ENCODE measurements at places on chromosomes 16 and 17.
A peak's percentile ranks its signal among the peaks of the same experiment; 100 is the strongest.

GRCh38 chr17:4326608-4327007 lies 39.9 kb downstream of the UBE2G1 start:
- no peak for DNase-seq

DNA sequence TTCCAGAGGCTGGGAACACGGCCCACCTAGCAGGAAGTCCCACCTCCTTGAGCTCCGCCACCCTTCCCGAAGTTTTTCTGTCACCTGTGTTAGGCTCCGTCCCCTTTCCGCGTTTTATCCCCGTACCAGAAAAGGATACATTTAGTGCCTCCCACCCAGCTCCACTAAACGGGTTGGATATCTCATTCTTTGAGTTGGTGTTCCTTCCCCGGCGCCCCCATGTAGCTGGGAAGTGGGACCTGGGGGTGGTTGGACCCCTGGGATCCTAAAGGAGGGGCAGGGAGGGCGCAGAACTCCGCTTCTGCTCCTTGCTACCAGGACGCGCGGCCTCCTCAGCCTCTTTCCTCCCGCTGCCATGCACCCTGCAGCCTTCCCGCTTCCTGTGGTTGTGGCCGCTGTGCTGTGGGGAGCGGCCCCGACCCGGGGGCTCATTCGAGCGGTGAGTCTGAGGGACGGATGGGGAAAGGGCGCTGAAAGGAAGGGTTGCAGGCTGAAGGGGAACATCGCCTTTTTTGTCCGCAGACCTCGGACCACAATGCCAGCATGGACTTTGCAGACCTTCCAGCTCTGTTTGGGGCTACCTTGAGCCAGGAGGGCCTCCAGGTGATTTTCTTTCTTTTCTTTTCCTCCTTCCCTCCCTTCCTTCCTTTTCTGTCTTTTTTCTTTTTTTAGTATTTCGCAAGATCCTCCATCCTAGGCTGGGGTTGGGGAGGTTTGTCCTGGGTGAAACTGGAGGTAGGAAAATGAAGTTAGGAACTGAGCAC lies 669 bp downstream of the RNF167 start:
- peak; percentile 77 for DNase-seq

GRCh38 chr17:55728833-55729232 lies 6.2 kb upstream of the TMEM100 start:
- DNase-seq, result no peak

GRCh38 chr17:55986817-55987216 lies 166.5 kb upstream of the ANKFN1 start:
- no peak for DNase-seq

DNA sequence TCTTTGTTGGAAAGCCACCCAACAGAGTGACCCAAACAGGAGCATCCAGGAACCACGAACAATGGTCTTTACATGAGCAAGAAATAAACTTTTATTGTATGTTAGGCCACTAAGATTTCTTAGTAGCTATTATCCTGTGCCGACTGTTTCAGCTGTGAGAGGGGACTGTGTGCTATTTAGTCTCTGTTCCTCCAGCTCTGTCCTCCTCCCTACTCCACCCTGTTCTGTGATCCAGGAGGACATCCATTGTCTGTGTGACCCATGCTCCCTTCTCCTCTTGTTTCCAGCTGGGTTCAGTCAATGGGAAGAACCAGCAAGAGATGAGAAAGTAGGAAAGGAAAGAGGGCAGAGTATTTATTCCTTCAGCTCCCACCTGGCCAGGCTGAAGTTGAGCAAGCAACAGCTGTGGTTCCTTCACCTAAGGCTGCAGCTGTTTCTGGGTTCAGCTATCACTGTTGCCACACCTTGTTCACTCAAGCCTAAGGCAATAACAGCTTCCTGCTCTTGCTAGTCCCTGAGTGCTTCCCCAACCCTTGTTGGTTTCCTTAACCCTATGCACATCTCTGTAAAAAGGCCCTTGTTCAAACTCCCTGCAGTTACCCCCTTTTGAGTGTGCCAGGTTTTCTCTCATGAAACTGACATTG lies 14.9 kb upstream of the B4GALNT2 start:
- DNase-seq, result no peak

- DNase-seq, result no peak
Observed at GRCh38 chr17:41339571-41340172, 11.0 kb downstream of the KRT33A start.

- no peak for DNase-seq
Observed at GRCh38 chr17:30256756-30257506, 21.4 kb upstream of the SLC6A4 start.

DNA sequence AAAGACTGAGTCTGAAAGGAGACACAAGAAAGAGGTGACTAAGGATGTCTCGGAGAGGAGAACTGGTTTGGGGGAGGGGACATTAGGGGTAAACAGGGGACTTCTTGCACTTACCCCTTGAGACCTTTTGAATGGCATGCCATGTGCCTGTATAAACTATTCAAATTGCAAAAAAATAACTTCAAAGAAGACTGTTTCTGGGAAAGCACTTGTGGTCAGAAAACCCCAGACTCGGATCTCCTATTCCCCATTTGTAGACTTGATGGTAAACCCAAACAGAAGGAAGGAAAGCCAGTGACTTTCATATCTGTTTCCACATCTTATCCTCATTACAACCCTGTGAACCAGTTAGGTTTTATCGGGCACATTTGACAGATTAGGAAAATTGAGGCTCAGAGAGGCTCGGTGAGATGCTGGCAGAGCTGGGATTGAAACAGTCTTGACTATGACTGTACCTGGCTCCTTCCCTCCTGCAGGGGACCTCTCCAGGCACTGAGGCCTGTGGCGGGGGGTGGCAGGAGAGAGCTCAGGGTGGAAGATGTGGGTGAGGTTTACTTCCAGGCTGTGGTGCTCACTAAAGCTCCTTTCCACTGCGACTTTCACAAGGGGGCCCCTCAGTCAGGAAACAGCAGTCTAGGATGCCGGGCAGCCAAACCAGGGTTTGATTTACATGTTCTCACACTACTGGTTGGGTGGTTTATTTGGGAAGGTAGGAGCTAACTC lies 30.5 kb upstream of the PLCG2 start:
- DNase-seq, result no peak

DNA sequence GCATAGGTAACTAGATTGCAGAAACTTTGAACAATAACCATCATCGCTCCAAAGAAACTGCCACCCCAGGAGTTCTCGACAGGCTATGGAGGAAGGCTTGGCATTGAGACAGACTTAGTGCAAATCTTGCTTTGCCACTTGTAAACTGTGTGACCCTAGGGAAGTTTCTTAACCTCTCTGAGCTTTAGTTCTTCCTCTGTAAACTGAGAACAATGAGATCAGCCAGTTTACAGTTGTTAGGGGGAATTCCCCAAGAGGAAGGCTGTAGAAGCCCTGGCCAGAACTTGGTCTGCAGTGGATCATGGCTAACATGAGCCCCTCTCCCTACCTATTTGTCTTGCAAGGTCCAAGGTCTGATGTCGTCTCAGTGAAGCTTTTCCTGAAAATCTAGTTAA lies 78.9 kb downstream of the NT5M start:
- DNase-seq, result no peak

DNA sequence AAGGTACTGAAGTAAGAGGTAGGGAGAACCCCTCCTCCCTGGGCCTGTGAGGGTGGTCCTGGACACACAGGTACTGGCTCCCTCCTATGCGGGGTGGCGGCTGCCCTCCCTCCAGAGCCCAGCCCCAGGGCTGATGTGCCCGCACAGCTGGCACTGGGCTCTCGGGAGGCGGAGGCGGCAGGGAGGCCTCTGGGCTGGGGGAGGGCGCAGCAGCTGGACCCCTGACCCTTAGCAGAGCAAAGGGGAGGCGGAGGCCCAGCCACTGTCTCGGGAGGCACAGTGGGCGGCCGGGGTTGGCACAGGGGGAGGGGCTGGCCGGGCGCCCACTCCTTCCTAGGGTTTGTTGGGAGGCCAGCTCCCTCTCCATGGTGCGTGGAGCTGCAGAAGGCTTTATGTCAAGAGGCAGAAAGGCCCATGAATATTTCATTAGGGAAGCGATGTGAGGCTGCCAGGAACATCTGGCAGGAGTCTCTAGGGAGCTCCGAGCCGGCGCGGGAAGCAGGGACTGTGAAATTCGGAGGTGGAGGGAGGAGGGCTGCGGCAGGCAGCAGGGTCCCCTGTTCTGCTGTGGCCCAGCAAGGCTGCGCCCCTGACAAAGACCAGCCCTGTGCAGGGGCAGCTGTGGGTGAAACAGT lies 44.1 kb upstream of the ACSF3 start:
- DNase-seq, result peak; percentile 55

Measured in AG08396 (cell line).